ENCODE measurements at places on chromosomes 4 and X.
A peak's percentile ranks its signal among the peaks of the same experiment; 100 is the strongest.

DNA sequence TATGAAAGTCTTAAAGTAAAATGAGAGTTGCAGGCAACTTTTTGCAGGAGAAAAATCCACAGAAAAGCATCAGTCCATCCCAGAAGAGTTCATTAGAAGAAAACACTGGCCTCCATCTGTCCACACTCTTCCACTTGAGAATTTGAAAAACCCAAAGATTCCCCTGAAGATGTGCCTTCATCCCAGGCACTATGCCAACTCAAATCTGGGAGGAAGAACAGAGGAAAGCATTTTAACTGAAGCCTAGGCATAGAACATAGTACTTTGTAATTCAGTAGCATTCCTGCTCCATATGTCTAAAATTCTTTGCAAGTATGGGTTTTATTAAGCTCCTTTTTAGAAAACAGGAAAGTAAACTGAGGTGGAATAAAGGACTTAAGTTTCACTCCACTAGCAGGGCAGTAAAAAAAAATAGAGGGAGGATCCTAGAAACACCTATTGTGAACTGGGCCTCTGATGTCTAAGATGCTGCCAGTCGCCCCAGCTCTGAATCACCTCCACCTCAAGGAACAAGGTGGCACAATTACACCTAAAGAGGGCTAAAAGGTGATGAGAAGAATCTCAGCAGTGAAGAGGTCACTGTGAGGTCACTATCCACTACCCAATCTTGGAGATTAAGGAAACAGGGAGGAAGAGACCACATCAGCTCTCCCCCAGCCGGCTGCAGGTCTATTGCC, 141.9 kb upstream of the FAM241A start:
- DNase-seq = no peak

DNA sequence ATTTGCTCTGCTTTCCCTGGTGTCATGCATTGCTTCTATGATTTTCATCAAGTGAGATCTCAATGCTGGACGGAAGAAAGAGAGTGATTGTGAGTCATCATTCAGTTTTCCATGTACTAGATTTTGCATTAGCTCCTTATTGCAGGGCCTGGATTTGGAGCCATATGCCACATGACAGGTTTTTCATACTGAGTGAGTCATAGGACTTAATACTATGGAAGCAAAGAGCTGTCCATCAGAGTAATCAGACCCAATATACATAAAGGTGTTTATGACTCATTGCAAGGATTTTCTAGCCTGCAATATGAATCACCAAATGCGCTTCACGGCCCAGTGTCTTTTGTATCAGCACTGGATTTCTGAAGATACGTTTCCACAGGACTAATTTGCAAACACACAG, 11.2 kb upstream of the TFDP3 start:
- no peak for DNase-seq

DNA sequence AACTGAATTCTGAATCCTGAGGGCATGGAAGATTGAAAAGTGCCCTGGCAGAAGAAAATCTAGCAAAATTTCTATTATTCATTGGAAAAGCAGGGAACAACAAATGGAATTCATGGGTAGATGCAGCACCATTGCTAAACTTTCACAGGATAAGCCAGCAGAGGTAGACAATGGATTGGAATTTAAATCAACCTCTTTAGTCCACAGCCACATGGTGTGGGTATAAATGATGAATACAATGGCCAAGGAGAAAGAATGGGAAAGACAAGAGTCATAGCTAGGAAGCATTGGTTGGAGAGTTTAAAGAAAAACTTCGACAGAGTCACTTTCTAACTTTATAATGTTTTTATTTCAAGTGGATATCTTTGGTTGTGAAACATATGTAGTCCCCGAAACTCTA, 332.8 kb upstream of the PUDP start:
- DNase-seq = no peak

- DNase-seq = no peak
Observed at GRCh38 chr4:89111833-89112563, 665 bp downstream of the TIGD2 start.

GRCh38 chrX:2679534-2680485, 11.3 kb upstream of the CD99 start:
- no peak for DNase-seq

GRCh38 chrX:22520128-22520828, 247.6 kb downstream of the CBLL2 start:
- no peak for DNase-seq

DNA sequence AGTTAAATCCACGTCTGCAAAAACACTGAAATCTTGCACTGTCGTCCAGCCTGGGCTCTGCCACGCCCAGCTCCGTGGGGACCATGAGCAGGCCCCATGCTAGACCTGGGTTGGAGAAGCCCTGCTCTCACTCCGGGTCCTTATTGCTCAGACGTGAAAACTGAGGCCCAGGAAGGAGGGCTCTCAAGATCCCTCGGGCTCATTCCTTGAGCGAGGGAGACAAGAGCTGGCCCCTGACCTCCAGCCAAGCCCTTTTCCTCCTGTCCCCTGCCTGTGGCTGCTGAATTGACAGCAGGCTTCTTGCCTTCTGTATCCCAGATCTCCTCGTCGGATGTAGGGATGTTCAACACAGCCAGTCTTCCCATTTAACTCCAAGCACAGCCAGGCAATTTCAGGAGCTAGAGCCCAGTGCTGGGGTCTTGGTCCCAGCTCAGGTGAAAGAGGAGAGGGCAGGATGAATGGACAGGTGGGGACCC, 109.5 kb downstream of the CPZ start:
- DNase-seq = no peak

DNA sequence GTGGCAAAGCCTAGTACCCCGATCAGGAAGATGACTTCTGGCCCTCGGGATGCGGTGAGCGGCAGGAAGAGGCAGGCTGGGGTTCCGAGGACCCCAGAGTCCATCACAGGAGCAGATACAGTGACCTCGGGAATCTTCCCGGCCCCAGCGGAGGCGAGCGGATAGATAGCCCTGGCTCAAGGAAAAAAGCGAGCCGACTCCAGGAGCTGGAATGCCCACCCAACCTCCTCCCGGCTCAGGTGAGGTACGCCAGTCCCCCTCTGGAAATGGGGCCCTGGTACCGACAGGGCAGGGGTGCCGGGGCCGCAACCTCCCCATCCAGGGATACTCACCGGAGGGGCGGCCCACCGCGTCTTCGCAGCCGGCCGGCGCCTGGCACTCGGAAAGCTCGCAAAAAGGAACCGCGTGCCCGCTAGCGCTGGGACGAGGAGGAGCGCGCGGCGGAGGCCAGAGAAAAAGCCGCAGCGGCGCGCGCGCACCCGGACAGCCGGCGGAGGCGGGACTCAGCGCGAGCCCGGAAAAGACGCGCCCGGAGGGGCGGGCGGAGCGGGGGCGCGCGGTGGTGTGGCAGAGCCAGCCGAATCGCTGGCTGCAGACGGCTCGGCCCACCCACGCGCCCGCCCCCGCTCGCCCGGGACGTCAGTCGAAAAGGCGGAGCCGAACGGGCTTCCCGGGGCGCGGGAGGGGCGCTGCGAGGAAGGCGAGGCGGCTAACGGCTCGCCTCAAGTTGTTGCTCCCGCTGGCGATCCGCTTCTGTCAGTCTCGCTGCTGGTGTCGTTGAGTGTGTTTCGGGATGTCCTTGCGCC, at the start of gene ACSL4:
Gene ACSL4 (minus strand): TSS at position 451 of the 806 bp plus-strand sequence. CDS start 49,894 bp downstream, outside the sequence.
- DNase-seq = peak; percentile 39

DNA sequence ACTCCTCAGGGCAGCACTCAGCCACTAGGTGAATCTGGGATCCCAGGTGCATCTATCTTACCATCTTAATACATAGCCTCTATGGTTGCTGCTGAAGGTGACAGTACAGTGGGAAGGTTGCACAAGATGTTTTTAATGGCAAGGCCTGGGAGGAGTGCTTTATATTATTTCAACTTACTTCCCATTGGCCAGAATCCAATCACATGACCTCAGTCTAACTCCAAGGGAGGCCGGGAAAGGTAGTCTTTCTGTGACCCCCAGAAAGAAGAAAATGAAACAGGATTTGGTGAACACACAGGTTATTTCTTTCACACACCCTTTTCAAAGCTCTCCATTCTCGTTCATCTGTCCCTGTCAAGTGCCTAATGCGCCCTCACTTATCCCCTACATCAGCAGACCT, 189.1 kb upstream of the ATP6AP2 start:
- no peak for DNase-seq

GRCh38 chr4:2249526-2250356, 7.8 kb upstream of the HAUS3 start:
- DNase-seq = no peak

GRCh38 chr4:76036855-76037254, 985 bp upstream of the CXCL11 start:
- no peak for DNase-seq
